ENCODE measurements at places on chromosomes 5 and 9. TPM values are rescaled to one million over a fixed set of nuclear protein-coding genes. Genes with fewer than 3 reads are reported as not detected.

Gene HRCT1
- not detected for total RNA-seq

Gene FOXD4L5
- total RNA-seq = 0.25 TPM

Gene SCGB3A1
- total RNA-seq = not detected

Gene SWI5
- total RNA-seq = 25.4 TPM

Gene IFNK
- not detected for total RNA-seq

Gene MEIKIN
- total RNA-seq = not detected

Gene ADCY2
- total RNA-seq = not detected

Gene BAAT
- total RNA-seq = 0.19 TPM

Gene SIGMAR1
- total RNA-seq = 61.0 TPM

Gene SEMA5A
- total RNA-seq = 0.14 TPM

Gene AK8
- total RNA-seq = 0.63 TPM

Gene OXCT1
- total RNA-seq = 58.7 TPM

Gene PTCD2
- 19.9 TPM for total RNA-seq

Gene HBEGF
- 13.6 TPM for total RNA-seq

Gene DNAH5
- not detected for total RNA-seq
